ENCODE measurements at places on chromosomes 11 and 22.
A peak's percentile ranks its signal among the peaks of the same experiment; 100 is the strongest.

DNA sequence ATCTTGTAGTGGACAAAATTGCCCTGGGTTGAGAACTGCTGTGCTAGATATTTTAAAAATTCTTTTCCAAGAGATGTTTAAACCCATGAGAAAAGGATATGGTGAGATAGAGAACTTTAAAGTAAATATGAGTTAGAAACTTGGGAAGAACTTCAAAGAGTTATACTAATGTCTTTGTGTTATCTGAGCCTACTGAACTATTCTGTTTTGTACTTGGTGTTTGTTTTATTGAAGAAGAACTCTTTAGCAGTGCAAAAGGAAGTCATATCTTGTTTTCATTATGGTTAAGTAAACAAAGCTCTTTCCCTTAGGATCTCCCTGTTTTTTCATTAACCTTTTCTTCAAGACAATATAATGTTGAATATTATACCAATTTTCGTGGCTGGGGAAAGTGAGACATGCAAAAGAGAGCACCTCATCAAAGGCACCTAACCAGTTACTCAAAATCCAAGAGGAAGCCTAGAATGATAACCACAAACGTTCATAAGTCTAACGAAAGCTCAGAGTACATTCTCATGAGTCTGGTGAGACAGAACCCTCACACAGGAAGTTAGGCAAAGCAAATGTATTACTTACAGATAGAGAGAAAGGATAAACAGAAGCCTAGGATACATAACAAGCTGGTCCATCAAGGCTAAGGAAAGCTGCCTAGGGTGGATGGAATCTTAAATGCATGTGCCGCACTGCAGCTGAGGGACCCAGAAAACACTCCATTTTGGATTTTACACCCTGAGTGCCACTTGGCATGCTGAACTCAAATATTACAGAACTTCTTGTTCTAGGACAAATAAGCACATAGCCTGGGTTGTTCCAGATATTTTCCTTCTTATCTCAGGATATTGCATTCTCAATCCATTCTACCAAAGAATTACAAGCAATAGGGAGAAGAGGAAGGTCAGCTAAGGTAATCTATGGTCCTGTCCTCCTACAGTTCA, 112.5 kb upstream of the ANO3 start:
- DNase-seq: no peak

DNA sequence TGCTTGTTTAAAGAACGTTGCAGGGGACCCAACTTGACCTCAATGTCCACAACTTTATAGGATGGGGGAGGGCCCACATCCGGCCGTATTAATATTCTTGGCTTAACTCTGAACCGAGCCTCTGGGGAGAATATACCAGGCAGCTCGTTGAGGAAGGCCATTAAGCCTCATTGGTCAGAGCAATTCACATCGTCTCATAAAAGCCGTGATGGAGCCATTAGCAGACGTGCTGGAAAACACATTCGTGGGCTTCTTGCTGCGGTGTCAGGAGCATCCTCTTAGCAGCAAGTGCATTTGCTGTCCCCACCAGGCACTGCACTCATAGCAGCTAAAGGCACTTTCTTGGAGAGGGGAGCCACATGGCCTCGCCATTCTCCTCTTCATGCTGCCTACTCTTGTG, 14.9 kb downstream of the DSCAML1 start:
- DNase-seq: no peak

- no peak for DNase-seq
Observed at GRCh38 chr11:122248131-122248530, 132.1 kb upstream of the BLID start.

DNA sequence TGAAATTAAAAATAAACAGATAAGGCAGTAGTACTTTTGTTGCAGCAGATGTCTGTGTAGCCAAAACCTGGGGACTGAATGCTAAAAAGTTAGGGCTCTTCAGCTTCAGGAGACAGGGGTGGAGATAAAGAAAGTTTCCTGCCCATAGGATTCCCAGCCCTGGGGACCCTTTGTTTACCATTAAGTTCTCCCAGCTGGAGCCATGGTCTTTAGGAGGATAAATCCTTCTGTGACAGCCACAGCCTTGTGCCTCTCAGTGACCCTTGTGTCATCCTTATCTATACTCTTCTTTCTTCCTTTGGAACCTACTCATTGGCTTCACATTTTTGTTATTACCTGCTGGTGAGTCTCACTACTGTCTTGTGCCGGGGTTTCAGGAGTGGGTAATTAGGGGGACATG, at the start of gene OR51M1:
Gene OR51M1 (plus strand): TSS at position 237 of the 400 bp plus-strand sequence. CDS start 5,587 bp downstream, outside the sequence.
- no peak for DNase-seq

GRCh38 chr11:30196400-30197206, 34.2 kb upstream of the FSHB start:
- DNase-seq: peak; percentile 25

GRCh38 chr11:130908770-130909625, 7.3 kb downstream of the SNX19 start:
- DNase-seq: no peak

DNA sequence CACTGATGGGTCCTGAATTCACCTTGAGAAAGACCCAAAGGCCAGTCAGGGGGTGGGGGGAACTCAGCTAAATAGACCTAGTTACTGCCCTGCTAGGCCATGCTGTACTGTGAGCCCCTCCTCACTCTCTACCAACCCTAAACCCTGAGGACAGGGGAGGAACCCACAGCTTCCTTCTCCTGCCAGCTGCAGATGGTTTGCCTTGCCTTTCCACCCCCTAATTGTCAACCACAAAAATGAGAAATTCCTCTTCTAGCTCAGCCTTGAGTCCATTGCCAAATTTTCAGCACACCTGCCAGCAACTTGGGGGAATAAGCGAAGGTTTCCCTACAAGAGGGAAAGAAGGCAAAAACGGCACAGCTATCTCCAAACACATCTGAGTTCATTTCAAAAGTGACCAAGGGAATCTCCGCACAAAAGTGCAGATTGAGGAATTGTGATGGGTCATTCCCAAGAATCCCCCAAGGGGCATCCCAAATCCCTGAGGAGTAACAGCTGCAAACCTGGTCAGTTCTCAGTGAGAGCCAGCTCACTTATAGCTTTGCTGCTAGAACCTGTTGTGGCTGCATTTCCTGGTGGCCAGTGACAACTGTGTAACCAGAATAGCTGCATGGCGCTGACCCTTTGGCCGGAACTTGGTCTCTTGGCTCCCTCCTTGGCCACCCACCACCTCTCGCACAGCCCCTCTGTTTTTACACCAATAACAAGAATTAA, 2.4 kb upstream of the TTC36 start:
- no peak for DNase-seq

DNA sequence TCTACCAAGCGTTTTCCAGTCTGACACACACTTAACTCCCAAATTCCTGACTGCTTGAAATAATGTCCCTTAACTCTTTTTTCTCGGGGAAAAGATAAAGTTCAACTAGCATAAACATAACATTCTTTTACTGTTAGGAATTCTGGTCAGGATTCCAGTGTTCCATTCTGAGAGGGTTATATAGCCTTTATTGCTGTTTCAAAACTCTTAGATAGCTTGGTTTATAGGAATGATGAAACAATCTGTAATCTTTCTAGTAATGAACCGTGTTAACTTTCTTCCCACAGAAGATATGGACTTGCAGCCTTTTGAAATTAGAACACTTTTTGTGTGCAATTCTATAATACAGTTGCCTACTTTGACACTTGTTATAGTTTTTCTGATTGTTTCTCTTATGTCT, 8.6 kb downstream of the REXO2 start:
- no peak for DNase-seq

DNA sequence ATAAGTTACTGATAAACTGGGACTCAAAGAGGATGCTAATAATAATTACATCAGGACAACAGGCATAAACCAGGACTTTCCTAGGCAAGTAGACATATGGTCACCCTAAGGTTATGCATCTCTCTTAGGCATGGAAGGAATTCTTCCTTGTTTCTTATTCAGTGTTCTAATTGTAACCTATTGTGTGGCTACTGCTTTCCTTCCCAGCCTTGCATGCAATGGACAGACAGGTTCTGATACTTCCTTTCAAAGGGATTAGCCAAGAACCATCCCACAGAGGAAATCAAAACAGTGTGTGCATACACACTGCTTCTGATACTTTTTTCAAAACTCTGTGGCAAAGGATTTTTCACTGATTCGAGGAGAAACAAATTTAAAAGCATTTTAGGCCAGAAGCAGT, 48.3 kb downstream of the RRAS2 start:
- DNase-seq: no peak

DNA sequence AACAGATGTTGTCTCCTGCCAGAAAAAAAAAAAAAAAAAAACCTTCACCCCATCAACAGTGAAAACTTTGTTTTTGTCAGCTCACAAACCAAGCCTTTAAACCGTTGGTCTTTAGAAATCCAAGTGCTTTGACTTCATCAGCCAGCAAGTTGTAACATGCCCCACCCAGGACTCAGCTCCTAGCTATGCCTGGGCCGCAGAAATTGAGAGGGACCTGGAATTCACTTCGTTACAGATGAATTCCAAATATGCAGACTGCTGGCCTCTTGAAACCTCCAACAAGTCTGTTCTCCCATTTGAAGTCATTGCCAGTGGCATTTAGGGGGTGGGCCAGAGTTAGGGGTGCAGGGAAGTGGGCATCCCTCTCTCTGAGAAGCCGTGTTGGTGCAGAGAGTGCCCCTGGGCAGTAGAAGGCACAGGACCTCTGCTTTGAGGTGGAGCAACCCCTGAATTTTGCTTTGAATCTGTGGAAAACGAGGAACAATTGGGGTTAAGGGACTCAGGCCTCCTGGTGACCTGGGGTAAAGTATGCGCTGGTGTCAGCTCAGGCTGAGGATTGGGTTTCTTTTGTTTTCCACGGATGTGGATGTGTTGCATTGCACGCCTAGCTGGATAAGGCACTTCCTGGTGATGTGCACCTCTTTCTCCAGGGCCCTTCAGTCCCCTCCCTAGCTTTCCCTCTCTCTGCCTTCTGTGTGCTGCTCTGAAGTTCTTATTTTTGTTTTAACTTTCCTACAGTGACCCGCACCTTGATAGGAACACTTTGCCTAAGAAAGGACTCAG, 109.5 kb downstream of the DBX1 start:
- DNase-seq: no peak

DNA sequence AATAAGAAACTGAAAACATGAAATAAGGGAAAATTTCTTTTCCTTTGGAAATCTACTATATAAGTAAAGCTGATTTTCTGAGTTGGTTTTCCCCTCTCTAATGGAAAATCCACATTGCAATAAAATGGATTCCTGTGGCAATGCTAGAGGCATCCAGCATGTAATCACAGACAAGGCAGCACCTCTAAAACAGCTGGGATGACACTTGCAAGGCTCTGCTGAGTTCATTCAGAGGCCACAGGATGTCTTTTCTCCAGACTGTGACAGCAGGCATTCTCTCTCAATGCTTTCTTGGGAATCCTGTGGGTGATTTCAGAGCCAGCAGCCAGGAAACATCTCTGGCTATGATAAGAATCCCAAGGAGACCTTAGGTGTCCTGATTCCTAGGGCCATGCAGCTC, 201.3 kb upstream of the BLID start:
- no peak for DNase-seq

GRCh38 chr11:125214601-125215565, 50.3 kb downstream of the PKNOX2 start:
- DNase-seq: no peak

GRCh38 chr11:60326955-60327354, at the start of gene MS4A6E:
TSS of gene MS4A6E (plus strand) at chr11:60327255. CDS start at chr11:60334896, 7,641 bp downstream.
- no peak for DNase-seq

- no peak for DNase-seq
Observed at GRCh38 chr22:20433191-20433590, 4.4 kb downstream of the SCARF2 start.

- DNase-seq: no peak
Observed at GRCh38 chr22:25130462-25130861, 69.2 kb upstream of the CRYBB3 start.

- no peak for DNase-seq
Observed at GRCh38 chr11:55658031-55658573, 3.9 kb upstream of the OR4C6 start.

DNA sequence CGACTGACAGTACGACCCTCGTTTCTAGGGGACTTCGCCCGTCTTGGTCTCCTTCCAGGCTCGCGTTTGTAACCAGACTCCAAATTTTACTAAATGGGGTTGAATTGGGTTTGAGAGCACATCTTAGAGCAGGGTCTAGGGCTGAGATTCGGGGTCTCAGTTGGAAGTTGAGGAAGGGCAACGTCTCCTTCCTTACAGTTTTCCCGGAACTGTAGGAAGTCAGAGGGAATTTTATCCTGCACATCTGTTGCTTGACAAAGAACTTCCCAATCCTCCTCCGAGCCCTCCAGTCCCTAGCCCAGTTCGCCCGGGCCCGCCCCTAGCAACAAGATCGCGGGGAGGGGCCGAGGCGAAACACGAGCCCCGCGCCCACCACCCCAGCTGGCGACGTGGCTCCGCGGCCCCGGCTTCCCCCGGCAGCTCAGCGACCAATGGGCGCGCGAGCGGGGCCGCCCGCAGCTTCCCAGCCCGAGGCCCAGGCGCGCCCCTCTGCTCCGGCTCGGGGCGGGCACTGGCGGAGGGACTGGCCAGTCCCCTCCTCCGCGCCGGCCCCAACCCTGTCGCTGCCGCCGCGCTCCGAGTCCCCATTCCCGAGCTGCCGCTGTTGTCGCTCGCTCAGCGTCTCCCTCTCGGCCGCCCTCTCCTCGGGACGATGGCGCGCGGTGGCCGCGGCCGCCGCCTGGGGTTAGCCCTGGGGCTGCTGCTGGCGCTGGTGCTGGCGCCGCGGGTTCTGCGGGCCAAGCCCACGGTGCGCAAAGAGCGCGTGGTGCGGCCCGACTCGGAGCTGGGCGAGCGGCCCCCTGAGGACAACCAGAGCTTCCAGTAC, at the start of gene RCN1:
Gene RCN1 (plus strand): TSS at position 530 of the 826 bp plus-strand sequence. CDS start 123 bp downstream, at position 653.
- DNase-seq: peak; percentile 30

- DNase-seq: no peak
Observed at GRCh38 chr11:8347978-8348377, 84.3 kb upstream of the LMO1 start.

GRCh38 chr22:43976861-43977795, 21.9 kb downstream of the SAMM50 start:
- DNase-seq: no peak

GRCh38 chr11:69326622-69327219, 32.8 kb downstream of the MYEOV start:
- no peak for DNase-seq

- DNase-seq: no peak
Observed at GRCh38 chr11:69788956-69789355, 13.8 kb upstream of the FGF4 start.

DNA sequence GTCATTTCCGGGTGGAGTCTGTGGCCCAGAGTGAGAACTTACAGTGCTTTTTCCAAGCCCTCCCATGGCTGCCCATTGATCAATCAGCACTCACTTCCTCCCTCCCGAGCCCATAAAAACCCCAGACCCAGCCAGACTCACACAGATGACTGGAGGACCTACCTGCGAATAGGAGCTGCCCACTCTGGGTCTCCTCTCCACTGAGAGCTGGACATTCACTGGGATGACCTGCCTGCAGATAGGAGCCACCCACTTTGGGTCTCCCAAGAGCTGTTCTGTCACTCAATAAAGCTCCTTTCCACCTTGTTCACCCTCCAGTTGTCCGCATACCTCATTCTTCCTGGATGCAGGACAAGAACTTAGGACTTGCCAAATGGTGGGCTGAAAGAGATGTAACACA, 56.0 kb upstream of the B3GNT6 start:
- no peak for DNase-seq

GRCh38 chr11:1458340-1459218, 28.0 kb downstream of the MOB2 start:
- no peak for DNase-seq

- no peak for DNase-seq
Observed at GRCh38 chr22:26239581-26239980, 70.3 kb downstream of the SEZ6L start.

GRCh38 chr22:27605390-27605789, 196.2 kb downstream of the MN1 start:
- DNase-seq: no peak

All from GM19239 (cell line).